ENCODE measurements at places on chromosomes 7 and 10.

DNA sequence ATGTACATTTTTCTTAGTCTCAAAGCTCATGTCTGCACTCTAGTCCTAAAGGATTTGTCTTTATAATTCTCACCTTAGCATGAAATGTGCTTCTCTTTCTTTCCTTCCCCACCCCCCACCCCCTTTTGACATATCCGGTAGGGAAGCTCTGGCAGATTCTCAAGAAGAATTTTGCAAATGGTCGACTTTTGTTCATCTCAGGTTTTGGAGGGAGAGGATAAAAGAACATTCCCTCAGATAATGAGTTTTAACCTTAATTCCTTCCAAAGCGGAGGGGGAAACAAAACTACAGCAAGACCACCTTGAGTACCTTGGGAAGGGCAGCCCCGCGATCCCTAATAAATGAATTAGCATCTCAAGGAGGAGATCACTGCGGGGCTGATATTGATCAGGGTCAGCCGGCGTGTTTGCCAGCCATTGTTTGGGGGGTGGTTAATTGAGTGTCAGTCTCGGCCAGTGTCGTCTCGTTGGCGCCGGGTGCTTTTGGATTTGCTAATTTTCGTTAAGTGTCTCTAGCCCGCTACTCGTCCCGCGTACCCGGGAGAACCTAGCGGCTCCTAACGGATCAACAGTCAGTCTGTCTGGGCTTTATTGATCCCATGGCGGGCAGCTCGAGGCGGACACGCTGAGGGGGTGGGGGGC, 874 bp upstream of the BAMBI start:
- peak; percentile 6 for DNase-seq

GRCh38 chr10:49569031-49569631, 30.2 kb upstream of the ERCC6 start:
- no peak for DNase-seq

- no peak for DNase-seq
These were observed 444.8 kb downstream of the GATA3 start for GRCh38 chr10:8499312-8499711.

DNA sequence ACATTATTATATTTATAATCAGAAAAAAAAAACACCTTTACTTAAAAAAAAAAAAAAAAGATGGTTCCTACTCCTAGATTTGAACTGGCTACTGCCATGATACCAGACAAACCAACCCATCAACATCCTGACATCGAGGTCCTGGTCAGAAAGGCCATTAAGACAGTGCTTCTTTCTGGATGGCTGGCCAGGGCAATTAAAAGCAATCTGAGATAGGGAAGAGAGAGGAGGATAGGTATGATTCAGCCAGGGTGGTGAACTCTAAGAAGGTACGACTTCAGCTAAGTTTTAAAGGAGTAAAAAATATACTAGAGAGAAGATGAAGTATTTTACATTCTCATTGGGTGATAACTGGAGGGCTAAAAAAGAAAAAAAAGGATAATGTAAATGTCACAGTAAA, 139.0 kb downstream of the DOCK4 start:
- no peak for DNase-seq

- no peak for DNase-seq
These were observed 42.2 kb downstream of the ZWINT start for GRCh38 chr10:56318816-56319215.

DNA sequence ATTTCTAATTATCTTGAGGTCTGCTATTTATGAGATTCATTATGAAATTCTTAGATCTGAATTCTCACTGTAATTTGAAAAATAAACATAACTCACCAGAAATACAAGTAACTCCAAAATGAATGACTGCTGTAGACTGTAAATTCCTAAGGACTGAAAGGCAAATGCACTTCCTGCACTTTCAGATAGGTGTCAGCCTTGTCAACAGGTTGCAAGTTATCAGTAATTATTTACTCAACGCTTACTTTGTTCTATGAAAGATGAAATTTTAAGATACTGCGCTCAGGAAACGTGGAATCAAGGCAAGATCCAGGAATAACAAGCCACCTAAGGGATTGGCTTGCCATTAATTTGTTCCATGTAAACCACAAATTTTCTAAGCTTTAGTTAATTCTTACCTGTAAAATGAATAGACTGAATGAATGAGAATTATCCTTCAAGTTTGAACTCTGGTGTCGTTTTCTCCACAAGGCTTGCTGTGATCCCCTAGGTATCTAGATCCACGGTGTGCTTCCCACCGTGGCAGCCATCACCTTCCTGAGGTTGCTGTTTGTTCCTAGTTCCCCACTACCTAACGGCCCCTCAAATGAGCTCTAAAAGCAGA, 12.6 kb downstream of the DHX32 start:
- DNase-seq = no peak

DNA sequence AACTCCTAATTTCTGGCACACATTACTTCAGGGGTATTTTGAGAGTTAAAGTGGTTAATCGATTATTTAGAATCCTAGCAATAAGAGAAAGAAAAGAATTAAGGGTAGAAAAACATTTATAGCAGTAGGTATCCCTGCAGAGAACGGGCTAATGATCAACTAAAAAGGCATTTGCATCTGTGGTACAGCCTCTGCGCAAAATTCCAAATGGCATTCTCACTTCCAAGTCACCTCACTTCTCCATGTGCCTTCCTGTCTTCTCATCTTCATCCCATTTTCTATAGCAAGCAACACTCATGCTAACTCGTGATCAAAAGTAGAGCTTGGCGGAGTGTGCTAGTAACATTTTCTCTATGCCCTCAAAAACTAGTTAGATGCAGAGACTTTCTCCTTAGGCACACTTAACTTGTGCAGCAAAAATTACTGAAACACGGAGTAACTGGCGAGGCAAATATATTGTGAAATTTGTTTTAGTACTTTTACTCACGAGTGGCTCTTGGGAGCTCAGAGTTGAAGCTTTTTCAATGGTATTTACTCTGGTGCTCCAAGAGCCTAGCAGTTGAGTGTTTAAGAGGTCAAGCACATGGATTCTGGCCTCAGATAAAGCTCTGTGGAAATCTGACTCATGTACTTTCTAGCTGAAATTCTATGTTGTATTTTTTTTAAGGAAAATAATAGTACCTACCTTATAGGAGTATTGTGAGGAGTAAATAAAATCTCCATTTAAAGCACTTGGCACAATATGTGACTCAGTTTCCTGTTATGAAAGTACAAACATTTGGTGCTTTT, 65.1 kb downstream of the MET start:
- DNase-seq = no peak

DNA sequence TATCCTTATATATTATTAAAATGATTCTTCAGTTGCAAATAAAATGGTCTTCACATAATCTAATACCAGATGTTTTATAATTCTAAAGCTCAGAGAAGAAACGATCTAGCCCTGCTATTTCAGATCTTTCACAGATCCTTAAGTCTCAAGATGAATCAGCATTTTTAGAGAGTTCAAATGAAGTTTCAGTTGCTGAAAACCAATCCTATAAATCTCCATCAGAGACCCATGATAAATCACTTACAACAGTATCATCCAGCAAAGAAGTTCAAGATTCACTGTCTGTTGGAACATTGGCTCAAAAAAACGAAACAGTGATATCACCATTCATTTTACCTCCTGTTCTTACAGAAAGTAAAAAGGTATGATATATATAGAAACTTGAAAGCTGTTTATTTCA, 137.0 kb downstream of the CCDC7 start:
- DNase-seq = no peak

GRCh38 chr7:115724400-115725056, 306.0 kb downstream of the TFEC start:
- no peak for DNase-seq

DNA sequence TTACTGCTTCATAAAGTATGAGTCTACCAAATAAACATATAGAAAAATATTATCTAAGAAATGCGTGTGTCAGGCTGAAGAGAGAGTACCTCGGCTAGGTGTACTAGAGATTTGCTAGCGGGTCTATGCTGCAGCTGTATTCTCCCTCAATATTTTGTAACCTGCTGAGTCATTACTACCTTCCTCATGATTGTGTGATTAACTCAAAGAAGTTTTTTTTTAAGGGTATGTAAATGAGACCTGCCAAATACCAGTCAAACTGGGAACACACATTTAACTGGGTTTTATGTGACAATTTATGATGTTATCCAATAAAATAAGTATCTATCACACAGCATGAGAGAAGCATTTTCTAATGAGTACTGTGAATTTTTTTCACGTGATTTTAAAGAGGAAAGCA, 180.4 kb downstream of the RNF133 start:
- DNase-seq = no peak

- no peak for DNase-seq
These were observed 214.7 kb upstream of the SH2B2 start for GRCh38 chr7:102072003-102072402.

GRCh38 chr10:108180878-108181277, 1016.4 kb upstream of the SORCS1 start:
- DNase-seq = no peak

DNA sequence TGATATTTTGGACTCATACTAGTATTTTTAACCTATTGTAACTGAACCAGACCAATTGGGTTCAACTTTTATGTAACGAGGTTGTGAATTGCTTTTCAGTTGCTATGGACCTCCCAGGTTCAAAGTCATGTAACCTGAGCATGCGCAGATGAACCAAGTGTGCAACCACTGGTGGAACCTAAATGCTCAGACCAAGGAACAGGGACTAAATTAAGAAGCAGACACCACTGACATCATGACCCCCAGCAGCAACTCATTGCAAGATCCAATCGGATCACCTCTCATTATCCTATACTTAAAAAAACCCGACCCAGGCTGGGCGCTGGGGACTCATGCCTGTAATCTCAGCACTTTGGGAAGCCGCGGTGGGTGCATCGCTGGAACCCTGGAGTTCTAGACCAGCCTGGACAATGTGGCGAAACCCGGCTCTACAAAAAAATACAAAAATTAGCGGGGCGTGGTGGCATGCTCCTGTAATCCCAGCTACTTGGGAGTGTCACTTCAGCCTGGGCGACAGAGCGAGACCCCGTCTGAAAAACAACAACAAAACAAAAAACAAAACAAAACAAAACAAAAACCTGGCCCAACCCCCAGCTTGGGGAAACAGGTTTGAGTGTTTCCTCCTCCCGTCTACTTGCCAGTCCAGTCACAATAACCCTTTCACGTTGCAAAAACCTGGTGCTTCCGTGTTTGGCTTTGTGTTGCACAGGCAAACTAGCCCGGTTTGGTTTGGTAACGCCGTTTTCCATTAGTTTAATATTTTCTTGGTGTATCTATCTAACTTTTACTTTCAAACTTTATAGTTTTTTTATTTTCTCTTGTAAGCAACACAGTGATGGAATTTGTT, 11.3 kb upstream of the ZNF518A start:
- no peak for DNase-seq

DNA sequence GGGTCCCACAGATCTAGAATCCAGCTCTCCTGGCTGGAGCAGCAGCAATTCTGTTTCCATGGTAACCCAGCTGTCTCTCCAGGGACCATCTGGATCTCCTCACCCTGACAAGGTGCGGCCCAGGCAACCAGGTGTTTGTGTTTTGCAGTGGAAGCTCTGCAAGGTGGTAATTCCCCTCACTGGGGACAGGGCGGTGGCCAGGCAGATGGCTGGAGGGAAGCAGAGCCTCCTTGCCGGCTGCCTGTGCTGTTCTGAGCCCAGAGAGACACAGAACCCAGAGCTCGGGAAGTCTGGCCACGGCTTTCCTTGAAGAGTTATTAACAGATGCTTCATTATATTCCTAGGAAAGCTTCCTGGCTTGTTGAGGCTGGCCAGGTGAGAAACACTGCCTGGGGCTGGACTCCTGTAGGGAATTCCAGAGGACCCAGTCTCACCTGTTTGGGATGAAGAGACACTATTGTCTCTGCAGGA, 118.2 kb upstream of the PPIF start:
- DNase-seq = no peak

DNA sequence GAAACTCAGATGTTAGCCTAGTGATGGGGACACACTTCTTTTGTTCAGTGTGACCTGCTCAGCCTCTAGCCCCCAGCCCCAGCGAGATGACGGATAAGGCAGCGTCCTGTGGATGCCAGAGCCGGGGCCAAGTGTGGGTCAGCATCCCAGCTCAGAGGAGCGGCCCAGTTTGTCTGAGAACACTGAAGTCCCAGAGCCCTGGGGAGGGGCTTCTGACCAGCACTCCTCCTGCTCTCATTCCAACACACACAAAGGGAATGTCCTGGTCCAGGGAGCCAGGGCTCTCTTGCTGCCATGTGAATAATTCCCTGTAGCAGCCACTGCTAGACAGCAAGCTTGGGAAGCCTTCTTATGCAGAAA, 4.5 kb upstream of the ATP6V0E2 start:
- DNase-seq = no peak

- peak; percentile 27 for DNase-seq
These were observed 138.1 kb upstream of the CHST15 start for GRCh38 chr10:124231168-124232155.

DNA sequence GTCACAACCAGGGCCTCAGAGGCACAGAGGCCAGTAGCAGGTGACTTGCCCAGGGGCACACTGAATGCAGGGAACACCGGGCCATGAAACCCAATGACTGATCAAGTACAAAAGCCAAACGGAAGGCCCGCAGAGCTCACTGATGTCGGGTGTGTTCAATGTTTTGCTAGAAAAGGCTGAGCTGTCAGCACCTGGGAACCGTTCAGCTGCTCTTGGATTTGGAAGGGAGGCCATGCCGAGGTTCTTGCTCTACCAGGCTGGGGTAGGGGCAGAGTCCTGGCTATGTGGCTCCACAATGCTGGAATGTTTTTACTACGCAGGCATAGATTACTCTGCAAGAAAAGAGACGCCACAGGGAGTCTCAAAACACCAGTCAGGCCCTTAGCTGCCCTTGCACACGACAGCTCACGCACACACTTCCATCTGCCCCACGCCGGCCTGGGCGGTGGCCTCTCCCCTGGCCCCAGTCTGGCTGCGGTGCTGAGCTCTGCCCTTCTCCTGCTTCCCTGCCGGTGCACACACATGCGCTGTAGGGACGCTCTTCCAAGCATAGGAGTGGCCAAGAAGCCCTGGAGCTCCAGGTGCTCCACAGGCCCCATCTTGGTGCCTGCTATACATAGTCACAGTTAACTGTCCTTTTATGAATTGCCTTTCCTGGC, 79.9 kb downstream of the ZRANB1 start:
- no peak for DNase-seq

- no peak for DNase-seq
These were observed 17.7 kb downstream of the GPR26 start for GRCh38 chr10:123683865-123684264.

GRCh38 chr10:94107191-94107590, 113.5 kb downstream of the PLCE1 start:
- DNase-seq = no peak

DNA sequence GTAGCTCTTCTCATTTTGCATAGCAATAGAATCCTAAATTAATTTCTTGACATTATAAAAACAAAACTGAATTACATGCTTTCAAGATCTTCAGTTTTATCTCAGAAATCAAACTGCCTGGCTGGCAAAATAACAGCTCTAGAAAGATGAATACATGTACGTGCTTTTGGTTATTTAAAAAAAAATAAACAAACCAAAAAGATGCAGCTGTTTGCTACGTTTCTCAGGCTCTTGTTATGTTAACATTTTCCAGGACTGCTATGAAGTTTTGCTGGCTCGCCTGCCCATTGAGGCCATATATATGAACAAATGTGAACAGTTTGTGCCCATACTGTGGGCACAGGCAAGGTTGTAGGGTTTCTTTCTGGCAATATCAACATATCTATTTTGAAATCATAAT, 86.6 kb downstream of the ODAD2 start:
- DNase-seq = no peak
